ENCODE measurements at places on chromosomes 2 and 18.

DNA sequence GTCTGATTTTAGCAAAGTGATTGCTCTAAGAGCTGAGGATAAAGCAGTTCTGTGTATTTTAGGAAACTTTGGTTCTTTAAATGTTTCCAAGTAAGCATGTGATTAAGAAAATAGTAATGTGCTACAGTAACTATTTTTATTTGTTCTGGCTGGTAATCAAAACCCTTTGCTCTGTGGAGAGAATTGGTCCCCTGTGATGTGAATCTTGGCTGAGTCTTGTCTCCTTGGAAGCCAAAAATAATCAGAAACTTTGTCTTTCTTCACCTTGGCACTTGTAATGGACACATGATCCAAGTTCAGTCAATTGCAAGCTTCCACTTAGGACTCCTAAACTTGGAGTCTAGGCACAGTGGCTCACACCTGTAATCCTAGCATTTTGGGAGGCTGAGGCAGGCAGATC, 422.7 kb upstream of the CDH20 start:
- no peak for DNase-seq

GRCh38 chr2:176585791-176586190, 316.5 kb downstream of the MTX2 start:
- no peak for DNase-seq

- DNase-seq = no peak
Measured at GRCh38 chr2:14678761-14679160, 46.2 kb downstream of the LRATD1 start.

DNA sequence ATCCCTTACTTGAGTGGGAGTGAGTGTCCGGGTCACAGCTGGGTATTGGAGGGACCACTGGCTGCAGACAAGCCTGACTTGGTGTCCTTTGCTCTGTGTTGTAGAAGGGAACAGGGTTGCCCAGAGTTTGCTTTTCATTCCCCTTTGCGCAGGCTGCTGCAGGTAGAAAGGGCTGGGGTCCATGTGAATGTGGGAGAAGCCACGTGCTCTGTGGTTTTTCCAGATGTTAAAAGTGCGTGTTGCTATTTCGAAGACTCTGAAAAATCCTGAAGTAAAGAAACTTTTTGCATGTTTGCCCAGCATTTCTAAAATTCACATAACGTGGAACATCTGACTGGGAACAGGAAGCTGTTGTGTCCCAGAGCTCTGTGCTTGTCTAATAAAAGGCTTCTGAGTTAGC, 28.8 kb downstream of the GLI2 start:
- no peak for DNase-seq

GRCh38 chr2:219466816-219467735, 31.6 kb upstream of the GMPPA start:
- DNase-seq = no peak

- no peak for DNase-seq
Measured at GRCh38 chr2:173044686-173045085, 31.0 kb upstream of the MAP3K20 start.

DNA sequence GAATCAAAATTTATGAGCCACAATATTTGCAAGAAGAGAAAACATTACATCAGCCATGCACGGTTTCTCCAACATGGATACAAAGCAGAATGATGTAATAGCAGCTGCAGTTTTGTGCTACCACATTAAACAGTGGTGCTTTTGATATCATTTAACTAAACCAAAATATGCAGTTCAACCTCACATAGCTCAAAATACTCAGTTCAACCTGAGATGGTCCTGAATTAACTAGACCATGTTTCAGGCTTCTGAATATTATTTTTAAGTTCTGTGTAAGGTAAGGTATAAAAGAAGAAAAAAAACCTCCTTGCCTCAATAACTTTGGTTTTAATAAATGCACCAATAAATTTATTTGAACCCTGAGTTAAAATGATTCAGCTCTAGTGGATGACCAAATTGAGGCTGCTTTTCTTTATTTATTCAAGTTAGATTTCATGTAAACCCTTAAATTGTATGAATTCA, 18.8 kb upstream of the TSPYL6 start:
- peak; percentile 64 for DNase-seq

GRCh38 chr2:154331784-154332183, 366.7 kb upstream of the KCNJ3 start:
- DNase-seq = no peak

- no peak for DNase-seq
Measured at GRCh38 chr2:179862898-179863458, 1.6 kb upstream of the ZNF385B start.

DNA sequence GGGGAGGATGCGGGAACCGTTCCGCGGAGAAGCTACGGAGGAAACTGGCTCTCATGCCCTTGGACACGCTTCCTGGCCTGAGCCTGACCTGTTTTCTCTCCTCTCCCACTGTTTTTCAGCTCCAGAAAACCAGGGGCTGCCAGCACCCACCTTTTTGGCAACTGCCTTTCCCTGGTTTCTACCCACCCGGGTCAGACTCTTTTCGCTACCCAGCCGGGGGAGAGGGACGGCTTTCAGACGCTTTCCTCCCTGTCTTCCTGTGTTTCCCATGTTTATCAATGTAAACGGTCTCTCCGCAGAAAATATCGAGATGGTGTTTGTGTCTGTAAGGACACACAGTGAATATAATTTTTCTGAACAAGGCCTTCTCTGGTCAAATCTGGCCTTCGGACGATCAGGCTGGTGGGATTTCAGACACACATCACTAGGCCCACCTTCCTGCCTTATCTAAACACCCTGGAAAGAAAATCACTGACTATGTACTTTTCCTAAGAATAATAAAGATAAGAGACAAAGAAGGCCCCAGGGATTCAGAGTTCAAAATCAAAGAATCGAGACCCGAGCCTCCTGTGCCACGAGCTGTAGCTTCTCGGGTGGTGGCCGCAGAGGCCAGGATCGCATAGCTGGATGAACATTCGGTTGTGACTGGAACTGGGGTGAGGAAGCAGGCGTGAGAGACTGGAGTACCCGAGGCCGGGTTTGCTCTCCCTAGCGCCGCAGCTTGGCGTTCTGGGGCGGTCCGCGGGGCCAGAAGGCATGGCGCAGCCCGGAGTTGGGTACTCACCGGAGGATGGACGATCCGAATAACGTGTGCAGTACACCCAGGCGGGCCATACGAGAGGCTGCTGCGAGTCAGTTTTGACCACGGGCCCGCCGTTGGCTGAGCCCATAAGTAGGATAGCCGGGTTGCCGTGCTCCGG, 1.7 kb downstream of the EN1 start:
- no peak for DNase-seq

- no peak for DNase-seq
Measured at GRCh38 chr2:30847329-30847728, 40.1 kb upstream of the CAPN13 start.

DNA sequence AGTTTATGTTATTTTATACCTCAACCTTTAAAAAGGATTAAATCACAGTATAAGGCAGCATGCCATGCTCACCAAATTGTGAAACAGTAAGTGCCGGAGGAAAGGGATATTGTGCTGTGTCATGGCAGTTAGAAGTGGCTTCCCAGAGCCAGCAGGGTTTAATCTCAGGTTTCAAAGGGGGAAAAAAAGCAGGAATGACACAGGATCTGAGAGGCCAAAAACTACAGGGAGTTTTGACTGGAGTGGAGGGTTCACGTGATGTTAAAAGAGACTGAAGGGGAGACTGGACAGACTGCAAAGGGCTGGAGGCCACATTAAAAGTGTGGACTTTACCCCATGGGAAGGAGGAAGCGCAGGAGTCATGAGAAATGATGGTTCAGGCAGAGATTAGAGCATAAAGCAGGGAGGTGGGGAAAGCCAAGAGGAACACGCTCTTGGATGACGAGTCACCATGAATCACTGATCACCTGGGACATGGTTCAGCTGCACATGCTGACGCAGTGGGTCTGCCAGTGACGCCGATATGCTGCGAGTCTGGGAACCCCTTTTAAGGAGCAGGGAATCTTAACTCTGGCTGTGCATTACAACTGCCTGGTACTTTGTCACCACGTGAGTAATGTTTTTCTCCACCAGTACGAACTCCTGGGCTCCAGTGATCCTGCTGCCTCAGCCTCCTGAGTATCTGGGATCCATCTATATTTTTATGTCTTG, 6.1 kb downstream of the CHMP1B start:
- DNase-seq = no peak

DNA sequence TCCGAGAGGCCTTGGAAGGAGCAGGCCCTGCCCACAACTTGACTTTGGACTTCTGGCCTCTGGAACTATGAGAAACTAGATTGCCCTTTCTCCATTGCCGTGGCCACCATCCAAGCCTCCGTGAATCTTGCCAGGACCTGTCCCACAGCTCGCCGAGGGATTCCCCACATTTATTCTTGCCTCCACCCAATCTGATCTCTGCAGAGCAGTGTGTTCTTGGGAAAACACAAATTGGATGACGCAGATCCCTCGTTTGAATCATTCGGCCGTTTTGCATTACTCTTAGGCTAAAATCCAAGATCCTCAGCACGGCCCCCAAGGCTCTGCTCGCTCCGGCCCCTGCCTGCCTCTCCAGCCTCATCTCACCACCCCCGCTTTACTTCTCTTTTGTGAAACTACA, 364.2 kb downstream of the ZNF516 start:
- no peak for DNase-seq

DNA sequence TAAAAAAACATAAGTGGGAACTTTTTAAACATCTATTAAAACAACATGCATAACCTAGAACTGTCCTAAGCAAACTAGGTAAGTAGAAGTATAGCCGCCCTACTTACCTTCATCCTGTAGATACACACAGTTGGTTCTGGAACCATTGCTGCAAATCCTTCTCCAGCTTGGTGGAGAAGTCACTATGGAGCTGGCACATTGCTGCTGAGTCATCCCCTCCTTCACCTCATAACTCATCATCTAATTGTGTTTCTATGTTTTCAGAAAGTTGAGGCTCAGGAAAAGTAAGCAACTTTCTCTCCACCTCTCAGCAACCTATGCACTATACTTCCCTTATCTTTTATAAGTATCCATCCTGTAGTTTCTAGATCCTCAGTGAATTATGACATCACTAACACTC, 269.8 kb upstream of the MMADHC start:
- DNase-seq = no peak

GRCh38 chr2:14843507-14844204, 211.1 kb downstream of the LRATD1 start:
- no peak for DNase-seq

GRCh38 chr2:223058952-223059716, 7.1 kb downstream of the KCNE4 start:
- no peak for DNase-seq

- DNase-seq = no peak
Measured at GRCh38 chr2:176565641-176566323, 296.5 kb downstream of the MTX2 start.

- peak; percentile 60 for DNase-seq
Measured at GRCh38 chr18:21194871-21195771, 46.9 kb upstream of the GREB1L start.

DNA sequence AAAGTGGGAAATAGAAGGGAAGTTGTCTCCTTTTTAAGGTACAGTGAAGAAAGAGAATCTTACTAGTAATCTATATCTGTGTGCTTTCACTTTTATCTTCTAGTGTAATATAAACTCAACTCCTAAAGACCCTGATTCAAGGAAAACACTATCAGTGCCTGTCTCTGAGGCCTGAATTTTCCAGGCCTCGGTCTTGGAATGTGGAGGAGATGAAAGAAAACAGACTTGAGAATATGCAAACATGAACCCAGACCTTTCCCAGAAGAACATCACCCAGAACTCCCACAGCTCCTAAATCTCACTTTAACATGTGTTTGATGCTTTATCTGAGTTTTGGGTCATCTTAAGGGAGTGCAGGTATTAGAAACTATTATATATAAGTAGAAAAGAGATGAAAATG, 51.8 kb downstream of the EPB41L5 start:
- no peak for DNase-seq

- DNase-seq = no peak
Measured at GRCh38 chr2:213279116-213279620, 5.1 kb upstream of the SPAG16 start.

- no peak for DNase-seq
Measured at GRCh38 chr2:73979686-73980085, 5.0 kb upstream of the TET3 start.

DNA sequence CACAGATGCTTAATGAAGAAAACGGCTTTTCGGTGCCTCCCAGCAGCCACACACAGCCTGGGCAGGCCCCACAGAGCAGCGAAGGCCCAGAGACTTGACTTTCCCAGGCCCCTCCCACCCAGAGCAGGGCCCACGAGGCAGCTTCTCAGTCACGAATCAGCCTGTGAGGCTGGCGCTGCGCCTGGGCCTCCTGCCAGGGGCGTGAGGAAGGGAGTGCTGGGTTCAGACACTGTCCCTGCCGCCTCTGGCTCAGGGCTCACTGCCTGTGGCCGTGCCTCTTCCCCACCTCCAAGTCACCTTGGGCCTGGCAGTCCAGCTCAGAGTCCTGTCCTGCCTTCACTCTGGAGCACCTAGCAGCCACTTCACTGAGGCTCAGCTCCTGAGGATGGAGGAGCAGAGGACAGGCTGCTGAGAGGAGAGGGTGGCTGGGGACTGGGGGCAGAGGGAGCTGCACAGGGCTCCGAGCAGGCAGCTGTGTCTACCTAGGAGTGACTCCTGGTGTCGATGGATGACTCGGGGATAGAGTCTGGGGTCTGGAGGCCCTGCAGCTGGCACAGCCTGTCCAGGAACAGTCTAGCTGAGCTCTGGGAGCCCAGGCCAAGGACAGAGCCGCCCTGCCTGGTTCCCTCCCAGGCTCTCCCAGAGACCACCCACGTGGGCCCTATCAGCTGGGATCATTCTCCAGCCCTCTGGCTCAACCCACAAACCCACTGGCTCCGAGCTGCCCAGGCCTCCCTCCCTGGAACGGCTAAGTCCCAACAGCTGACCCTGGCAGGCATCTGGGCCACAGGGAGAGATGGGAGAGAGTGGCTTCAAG, 36.4 kb upstream of the FOSL2 start:
- peak; percentile 44 for DNase-seq

DNA sequence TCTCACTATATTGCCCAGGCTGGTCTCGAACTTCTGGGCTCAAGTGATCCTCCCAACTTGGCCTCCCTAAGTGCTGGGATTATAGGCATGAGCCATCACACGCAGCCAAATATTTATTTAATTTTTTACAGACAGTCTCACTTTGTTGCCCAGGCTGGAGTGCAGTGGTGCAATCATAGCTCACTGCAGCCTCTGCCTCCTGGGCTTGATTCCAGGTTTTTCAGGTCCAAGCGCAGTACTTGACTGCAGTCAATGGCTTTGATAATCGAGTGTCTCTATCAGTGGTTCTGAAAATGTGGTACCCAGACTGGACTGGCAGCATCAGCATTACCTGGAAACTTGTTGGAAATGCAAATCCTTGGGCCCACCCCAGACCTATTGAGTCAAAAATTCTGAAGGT, 63.1 kb downstream of the PLB1 start:
- DNase-seq = no peak

- DNase-seq = no peak
Measured at GRCh38 chr2:241273210-241274020, 42.1 kb downstream of the HDLBP start.

Measured in globus pallidus (tissue), 1 donor.